Epithelial cell of proximal tubule (primary cell): ENCODE measurements at places on chromosomes 3 and 15. TPM values are rescaled to one million over a fixed set of nuclear protein-coding genes. Genes with fewer than 3 reads are reported as not detected.

The SEMA5B gene
- total RNA-seq = not detected in 2 replicates

The CCK gene
- 0.63 TPM in 1 of 2 replicates, not detected in the other for total RNA-seq

The CSTA gene
- not detected in 2 replicates for total RNA-seq

The A4GNT gene
- total RNA-seq = not detected in 2 replicates

The CNBP gene
- 292 and 372 TPM in 2 replicates for total RNA-seq

The SLC26A6 gene
- 26.3 and 33.4 TPM in 2 replicates for total RNA-seq

The CELF6 gene
- not detected in 2 replicates for total RNA-seq

The LRRC15 gene
- not detected in 2 replicates for total RNA-seq

The ADIPOQ gene
- not detected in 2 replicates for total RNA-seq

The DUOXA1 gene
- total RNA-seq = 0.46 TPM in 1 of 2 replicates, not detected in the other

The LRTM1 gene
- not detected in 2 replicates for total RNA-seq

The ACSBG1 gene
- 0.07 and 0.35 TPM in 2 replicates for total RNA-seq

The TM4SF18 gene
- 1.4 TPM in 2 replicates for total RNA-seq

DNA sequence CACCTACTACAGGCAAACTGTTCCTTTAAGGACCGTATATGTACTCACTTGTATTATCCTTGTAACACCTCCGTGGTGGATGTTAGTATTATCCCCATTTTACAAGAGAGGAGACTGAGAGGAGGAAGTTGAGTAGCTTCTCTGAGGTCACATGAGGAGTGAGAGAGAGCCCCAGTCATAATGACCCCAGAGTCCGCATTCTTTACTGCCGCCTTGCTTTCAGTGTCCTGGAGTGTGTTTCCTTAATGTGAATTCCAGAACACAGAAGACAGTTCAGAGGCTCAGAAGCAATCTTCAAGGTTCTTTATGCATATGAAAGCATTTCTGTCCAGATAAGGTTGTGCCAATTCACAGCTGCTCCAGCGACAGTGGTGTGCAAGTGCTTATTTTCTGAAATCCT, 199.2 kb downstream of the CACNA2D3 start:
- no peak for DNase-seq

DNA sequence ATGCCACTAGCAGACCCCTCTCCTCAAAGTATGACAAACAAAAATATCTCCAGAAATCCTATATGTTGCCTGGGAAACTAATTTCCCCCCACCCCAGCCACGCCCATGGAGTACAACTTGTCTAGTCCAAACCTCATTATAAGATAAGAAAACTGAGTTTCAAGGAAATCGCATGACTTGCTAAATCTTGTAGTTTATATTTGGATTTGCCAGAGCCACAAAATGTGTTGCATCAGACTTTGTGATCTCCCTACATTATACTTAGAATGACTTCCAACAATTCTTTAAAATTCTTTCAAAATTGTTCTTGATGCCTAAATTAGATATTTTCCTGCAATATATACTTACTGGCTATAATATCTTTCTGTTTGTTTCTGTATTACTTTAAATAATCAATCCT, 1034.4 kb downstream of the IGSF11 start:
- DNase-seq = no peak

DNA sequence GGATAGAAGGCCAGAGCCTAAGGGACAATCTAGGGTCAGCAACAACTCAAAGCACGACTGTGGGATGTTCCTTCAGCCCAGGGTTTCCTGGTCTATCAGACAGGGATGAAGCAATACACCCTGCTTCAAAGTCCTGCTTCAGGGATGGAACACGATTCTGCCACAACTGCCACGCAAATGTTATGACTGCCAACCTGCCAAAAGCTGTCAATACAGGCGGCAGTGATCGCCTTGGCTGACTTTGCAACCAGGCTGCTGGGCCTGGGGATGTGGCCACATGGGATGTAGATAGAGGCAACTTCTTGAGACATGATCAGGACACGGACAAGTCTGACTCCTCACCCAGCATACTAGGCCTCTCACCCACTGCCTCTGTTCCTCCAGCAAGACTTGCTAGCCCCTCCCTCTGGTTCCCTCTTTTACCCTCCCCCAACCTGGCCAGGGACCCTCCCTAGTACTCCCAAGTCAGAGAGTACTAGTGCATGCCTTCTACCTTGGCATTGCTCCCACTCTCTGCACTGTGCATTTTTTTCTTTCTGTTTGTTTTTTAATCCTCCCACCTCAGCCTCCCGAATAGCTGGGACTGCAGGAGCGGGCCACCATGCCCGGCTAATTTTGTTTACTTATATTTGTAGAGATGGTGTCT, 7.6 kb downstream of the CCDC12 start:
- no peak for DNase-seq

DNA sequence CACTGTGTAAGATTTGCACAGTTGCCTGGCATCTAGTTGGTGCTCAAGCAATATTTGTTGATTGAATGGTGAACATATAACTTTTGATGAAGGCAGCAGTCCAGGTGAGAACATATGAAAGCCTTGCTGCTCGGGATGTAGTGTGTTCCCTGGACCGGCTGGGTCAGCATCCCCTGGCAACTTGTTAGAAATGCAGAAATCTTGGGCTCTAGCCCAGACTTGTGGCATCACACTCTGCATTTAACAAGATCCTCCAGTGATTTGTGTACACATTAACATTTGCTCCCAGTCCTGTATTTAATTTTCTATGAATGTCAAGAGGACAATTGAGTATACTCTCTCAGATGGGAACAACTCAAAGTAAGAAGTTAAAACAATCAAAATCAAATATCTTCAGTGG, 69.0 kb upstream of the SAMMSON start:
- DNase-seq = no peak

GRCh38 chr3:9105421-9105820, 142.1 kb upstream of the RAD18 start:
- no peak for DNase-seq

DNA sequence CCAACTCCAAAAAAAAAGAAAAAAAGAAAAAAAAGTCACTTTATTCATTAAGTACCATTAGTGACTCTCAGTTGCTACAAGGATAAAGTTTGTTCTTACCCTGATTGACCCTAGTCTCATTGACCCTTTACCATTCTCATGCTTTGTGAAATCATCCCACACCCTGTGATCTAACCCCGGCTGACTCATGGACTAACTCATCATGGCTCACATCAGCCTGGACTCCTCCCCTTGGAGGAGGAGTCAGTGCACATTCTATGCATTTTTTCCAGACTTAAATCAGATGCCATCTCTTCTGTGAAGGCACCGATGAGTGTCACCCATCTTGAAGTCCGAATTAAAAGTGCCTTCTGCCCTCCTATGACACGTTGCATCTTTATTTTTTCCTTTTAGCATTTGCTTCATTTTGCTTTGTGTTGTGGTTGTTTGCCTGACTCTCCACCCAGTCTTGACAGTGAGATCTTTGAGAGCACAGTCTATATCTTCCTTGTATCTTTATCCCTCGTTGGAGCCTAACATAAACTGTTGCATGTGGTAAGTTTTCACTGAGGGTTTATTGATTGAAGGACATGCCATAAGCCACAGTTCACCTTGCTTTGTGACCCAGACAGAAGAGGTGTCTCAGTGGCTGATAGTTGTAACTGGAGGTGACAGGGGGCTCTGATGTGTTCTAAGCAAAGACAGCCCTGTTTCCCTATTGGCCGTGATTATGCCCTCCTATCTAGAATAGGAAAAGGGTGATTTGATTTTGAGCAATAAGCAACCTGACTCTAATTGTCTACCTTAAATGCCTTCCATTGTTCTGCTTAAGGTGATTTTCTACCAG, 72.1 kb downstream of the IL1RAP start:
- peak; percentile 88 for DNase-seq

DNA sequence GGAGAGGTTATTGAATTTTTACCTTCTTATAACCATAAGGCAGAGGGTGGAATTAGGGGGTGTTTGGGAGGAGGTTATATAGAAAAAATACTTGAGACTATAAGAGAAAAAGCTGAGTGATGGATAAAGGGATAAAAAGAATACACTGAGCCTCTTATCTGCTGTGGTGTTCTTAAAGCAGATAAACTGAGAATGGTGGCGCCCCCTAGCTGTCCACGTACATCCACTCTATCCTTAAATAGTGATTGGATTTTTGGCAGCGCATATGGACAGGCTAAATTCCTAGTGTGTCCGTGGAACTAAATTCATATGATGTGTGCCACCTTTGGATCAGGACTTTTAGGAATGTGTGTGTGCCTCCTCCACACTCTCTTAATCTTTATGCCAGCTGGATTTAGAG, 121.1 kb downstream of the OXSM start:
- DNase-seq = no peak

GRCh38 chr3:82416830-82417229, 655.4 kb upstream of the GBE1 start:
- no peak for DNase-seq

GRCh38 chr3:14680716-14681115, 5.8 kb downstream of the C3orf20 start:
- DNase-seq = no peak

DNA sequence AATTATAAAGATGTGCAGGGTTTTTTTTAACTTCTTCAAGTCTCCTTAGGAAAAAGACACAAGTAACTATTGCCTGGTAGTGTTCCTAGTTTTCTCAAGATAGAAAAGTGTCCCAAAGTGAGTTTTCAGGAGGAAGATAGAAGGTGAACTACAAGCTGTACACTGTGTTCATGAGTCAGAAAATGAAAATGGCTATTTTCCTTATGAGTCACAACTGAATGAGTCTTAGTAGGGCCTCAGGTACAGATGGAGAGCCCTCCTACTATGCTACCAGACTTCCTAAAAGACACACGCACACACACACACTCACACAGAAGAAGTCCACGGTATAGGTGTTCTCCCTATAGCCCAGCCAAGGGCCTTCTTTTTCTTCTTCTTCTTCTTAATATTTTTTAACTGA, 3.1 kb downstream of the MYO1E start:
- DNase-seq = no peak

DNA sequence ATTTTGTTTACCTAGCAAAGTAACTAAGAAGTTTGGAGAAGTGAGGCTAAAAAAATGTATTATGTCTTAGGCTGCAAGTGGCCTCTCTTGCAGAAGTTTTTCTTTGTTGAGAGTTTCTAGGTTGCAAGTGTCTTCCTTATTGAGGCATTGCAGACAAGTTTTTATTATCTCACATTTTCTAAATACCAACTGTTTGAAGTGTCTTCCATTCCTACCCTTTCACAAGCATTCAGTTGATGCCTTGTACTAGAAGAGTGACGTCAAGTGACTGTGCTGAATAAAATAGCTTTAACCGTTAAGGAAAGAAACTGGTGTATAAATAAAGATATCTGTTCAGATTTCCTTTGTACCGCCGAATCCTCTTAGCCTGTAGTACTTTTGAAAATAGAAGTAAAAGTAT, 123.3 kb downstream of the ALCAM start:
- DNase-seq = no peak

DNA sequence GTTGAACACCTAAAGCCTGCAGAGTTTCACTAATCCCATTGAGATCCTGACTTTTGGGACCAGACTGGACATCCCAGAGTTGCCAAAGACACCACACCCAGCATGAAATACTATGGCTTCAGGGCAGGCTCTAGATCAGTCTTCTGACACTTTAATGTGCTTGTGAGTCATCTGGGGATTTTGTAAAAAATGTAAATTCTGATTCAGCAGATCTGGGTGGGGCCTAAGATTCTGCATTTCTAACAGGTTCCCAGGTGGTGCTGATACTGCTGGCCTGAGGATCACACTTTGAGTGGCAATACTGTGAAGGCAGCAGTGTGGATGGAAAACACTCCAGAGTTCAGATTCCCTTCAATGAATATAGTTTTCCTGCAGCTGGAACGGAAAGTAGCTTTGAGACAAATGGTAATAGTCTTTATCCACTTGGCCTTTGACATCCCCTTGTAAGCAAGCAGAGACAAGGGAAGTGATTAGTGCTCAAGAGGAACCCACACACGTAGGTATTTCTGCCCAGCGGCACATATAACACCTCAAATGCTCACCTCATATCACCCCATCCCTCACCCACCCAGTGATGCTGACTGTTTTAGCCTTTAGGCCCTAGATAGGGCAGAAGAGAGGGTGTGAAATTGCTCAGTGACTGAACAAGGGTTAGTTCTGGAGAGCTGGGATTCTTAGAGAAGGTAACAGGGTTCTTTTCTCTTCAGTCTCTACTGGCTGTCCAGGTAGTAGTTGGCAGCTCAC, 51.5 kb upstream of the GSK3B start:
- peak; percentile 87 for DNase-seq

DNA sequence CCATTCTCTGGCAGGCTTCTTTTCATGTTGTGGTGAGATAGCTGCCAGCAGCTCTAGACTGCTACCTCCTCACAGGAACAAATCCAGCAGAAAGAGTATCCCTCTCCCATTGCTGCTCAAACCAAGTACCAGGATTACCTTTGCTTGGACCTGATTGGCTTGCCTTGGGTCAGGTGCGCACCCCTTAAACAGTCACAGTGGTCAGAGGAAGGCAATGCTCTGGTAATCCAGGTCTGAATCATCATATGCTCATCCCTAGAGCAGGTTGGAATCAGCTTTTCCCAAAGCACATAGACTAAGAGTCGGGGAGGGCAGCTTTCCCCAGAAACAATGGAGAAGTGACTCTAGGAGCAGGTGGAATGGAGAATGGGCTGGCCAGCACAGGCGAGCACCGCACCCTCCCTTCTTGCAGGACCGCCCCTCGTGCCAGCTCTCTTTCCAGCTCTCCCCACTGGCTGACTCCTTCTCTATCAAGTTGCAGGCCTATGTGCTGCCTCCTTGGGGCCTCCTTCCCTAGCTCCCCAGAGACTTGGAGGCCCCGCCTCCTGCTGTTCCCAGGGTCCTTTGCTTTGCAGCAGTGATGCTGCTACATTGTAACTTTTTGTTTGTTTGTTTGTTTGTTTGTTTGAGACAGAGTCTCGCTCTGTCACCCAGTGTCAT, 29.9 kb upstream of the ADPGK start:
- no peak for DNase-seq

DNA sequence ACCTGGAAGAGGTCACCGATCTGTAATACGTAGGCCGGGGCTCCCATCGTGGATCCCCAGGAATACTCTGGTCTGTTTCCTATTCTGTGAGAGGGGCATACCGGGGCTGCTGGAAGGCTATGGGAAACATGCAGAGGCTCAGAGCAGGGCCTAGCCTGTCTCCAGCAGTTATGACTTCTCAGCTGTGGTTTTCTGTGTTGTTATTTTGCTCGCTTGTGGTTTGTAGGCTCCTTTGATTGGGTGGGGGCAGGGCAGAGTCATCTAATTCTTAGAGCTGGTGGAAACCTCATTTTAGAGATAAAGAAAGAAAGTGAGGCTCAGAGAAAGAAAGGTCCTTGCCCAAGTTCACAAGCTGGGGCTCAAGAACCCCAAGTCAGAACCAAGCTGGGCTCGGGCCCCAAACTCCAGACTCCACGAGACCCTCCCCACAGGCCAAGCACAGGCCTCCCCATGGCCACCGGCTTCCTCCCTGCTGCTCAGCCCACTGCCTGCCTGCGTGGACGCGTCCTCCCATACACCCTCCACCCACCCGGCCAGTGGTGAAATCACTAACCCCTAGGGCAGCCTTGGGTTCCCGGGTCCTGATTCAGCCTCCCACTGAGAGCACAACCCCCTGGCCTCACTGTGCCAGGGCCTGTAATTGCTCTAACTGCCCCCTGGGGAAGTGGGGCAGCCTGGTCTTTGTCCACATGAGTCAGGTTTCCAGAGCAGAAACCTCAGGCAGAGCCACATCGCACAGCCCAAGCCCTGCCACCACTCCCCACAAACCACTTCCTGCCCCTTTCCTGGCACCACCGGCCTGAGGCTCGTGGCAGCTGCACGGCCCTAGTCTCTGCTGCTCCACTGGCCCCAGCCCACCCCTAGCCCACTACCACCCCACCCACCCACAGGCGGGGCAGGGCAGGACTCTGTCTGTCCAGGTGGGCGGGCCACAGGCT, 270.8 kb downstream of the UACA start:
- peak; percentile 50 for DNase-seq
